WERI-Rb-1 (cell line): ENCODE measurements at places on chromosomes 1 and 21.
A peak's percentile ranks its signal among the peaks of the same experiment; 100 is the strongest.

- no peak for DNase-seq
Measured at GRCh38 chr21:32114419-32115035, 164.3 kb downstream of the MIS18A start.

- no peak for DNase-seq
Measured at GRCh38 chr21:41536827-41537103, 28.8 kb upstream of the TMPRSS2 start.

- no peak for DNase-seq
Measured at GRCh38 chr1:174008269-174008668, 13.9 kb downstream of the RC3H1 start.

DNA sequence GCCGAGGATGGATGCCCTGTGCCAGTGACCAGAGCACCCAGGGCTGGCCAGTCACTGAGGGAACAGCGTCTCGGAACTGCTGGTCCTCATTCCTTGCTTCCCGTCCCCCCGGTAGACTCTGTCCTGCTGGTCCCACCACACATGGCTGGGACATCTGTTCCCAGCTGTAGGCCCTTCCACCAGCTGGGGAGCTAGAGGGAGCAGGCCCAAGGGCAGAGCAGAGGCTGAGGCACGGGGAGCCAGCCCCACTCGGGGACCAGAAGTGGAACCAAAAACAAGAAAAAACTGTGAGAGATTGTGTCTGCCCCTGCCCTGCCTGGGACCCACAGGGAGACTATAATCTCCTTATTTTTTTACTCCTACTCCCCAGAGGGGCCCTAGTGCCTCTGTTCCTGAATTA lies 23.8 kb downstream of the ATP8B2 start:
- DNase-seq, result no peak

DNA sequence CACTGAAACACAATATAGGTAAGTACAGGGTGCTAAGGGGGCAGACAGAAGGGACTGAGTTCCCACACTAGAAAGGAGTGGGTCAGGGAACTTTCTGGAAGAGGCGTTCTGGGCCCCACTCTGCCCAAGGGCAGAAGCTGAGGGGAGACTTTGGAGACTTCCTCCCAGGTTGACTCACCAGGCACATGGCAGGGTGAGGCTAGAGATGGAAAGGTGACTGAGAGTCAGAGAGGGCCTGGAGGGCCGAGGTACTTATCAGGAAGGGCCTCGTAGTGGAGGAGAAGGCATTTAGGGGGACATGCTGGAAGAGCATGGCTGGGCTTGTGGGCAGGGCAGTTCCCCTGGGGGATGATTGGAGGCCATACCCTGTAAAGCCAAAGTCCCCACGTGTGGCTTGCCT lies 159.9 kb upstream of the JUN start:
- no peak for DNase-seq

- DNase-seq, result no peak
Measured at GRCh38 chr1:150511551-150511950, 3.6 kb downstream of the ECM1 start.

GRCh38 chr1:9368356-9368755 lies 75.7 kb downstream of the SPSB1 start:
- DNase-seq, result no peak

- DNase-seq, result no peak
Measured at GRCh38 chr1:194256010-194256409, 1069.6 kb upstream of the B3GALT2 start.

GRCh38 chr1:241462391-241462790 lies 57.2 kb downstream of the FH start:
- no peak for DNase-seq

- DNase-seq, result no peak
Measured at GRCh38 chr21:44749759-44750674, 38.6 kb upstream of the TSPEAR start.

DNA sequence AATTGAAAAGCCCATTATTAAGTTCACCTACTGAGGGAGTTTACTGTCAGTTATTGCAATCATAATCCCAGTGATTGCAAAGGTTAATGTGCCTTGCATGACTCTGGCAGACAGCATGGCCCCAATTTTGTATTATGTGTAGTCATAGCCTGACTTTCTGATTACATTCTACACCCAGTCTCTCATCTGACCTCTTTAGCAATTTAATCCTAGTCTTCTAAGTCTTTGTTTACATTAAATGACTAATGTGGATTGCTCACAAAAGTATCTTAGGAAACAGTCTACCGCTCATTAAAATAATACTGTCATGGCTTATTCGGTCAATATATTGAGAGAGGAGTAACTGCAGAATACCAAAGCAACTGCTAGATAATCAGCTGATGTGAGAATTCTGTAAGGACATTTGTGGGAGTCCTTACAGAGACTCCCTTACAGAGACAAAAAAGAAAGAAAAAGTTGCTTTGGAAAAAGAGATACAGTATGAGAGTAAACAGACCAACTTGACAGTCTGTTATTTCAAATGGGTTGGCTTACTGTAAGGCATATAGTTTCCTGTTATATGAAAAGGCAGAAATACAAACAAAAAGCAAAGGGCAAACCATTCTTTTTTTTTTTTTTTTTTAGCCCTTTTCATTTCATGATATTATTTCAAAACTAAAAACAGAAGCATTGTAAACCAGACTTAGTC lies 42.8 kb downstream of the SMG7 start:
- DNase-seq, result peak; percentile 9

- no peak for DNase-seq
Measured at GRCh38 chr1:110280804-110281203, 58.4 kb upstream of the RBM15 start.

DNA sequence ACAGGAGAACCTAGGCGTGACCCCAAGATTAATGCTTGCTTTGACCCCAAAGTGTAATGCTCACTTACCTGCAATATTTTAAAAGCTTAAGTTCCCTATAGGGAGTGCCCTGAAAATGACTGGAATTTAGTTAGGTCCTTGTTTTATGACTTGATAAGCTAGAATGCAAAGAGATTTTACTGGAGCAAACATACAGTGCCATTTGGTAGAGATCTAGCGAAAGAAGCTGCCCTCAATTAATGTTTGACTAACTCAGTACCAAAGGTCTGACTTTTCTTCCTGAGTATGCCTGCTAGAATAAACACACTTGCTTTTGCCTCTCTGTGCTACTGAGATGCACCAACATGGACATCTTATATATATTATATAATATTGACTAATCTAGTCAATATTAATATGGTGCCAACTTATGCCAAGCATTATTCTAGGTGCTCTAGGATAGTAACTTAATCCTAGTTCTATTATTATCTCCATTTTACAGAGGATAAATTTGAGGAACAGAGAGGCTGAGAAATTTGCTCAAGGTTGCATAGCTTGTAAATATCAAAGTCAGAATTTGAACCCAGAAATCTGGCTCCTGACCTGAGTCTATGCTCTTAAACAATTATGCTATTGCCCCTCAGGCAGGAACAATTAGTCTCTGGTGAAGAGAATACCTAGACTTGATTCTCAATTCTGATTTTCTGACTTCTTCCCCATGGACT lies 18.2 kb downstream of the S100A10 start:
- DNase-seq, result no peak

DNA sequence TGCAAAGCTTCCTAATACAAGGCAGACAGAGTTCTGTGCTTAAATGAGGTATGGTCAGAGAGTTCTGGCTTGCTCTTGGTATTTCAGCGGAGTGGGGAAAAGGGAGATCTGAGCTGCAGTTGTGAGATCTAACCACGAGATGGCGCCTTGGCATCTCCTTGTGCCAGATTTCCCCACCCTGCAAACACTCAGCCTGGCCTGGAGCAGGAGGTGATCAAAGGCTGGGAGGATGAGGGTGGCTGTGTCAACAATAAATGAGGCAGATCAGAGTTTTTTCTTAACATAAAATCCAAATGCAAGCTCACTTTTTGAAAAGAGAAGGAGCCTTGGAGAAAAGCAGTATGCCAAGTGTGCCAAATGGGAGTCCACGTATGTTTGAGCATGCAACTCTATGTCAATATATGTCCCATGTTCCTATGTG lies 4.1 kb upstream of the TFAP2E start:
- peak; percentile 68 for DNase-seq

- no peak for DNase-seq
Measured at GRCh38 chr1:153929426-153929825, 6.7 kb upstream of the GATAD2B start.

- no peak for DNase-seq
Measured at GRCh38 chr1:172821609-172822274, 162.8 kb downstream of the FASLG start.

- DNase-seq, result no peak
Measured at GRCh38 chr1:158685085-158685484, 1.4 kb downstream of the SPTA1 start.

DNA sequence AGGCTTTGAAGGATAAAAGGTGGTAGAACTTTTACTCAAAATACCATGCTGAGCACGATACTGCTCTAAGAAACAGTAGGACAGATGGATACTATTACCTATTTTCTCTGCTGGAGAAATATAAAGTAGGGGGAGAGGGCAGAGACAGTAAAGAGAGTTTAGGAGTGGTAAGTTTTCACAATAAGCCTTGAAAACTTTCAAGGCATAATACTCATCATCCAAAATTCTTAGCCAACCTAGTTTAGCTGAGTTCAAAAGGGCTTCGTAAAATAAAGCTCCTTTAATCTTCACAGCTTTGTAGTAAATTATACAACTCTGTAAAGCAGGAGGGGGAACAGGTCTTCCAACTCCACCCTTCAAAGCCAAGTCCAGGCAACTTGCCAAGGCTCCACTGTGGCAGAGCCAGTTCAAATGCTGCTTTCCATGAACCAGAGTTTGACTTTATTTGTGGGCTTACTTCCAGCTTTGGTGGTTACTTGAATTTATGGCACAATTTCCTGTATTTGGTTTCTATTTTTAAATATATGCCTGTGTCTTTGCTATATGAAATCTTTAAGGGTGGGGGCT lies 15.5 kb downstream of the TEX38 start:
- DNase-seq, result no peak

DNA sequence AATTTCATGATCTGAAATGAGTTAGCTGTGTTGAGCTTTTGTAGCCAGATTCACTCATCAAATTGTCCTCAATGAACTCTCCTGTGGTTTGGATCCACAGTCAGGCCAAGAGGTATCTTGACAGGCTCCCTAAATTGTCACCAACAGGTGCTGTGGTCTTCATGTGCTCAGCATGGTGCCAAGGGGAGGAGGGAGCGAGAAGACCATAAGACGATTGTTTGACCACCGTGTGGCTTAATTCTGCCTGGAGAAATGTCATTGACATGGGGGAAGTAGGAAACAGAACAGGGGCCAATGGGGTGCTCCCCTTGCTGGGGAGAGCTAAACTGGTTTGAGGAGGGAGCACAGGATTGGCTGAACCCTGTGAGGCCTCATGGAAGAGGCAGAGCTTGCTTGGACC lies 219.3 kb downstream of the KCNJ6 start:
- DNase-seq, result no peak

GRCh38 chr1:43779266-43779665 lies 71.9 kb downstream of the ST3GAL3 start:
- DNase-seq, result no peak

- peak; percentile 50 for DNase-seq
Measured at GRCh38 chr1:155051777-155052398, 772 bp downstream of the ADAM15 start.

- peak; percentile 34 for DNase-seq
Measured at GRCh38 chr1:89260042-89260441, 12.6 kb downstream of the GBP5 start.

DNA sequence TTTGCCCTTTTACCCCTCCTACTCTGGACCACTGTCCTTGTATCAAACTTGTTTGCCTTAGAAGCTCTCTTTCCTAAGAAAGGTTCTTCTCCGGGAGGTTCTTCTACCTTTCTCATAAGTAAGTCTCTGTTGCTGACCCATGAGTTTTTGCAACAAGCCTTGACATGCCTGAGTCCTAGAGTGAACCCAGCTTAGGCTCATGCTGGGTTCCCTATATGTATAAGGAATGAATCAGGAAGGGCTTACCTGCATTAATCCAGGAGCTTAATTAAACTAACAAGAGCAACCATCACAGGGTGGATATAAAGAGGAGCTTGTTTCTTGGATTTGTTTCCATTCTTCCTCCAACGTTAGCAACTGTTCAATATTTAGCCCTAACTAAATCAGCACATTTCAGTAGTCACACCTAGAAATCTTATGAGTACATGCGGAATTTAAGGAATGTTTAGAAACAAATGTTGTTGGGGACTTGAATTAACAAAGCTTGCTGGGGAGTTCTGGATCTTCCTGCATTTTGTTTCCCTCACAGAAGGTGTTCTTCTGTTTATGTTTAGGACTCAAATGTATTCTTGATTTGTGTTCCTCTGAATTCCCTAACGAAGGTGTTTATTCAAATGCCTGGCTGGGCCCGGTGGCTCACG lies 64.3 kb upstream of the RAB3GAP2 start:
- peak; percentile 85 for DNase-seq

GRCh38 chr1:159436469-159436868 lies 3.1 kb upstream of the OR10J1 start:
- DNase-seq, result no peak

DNA sequence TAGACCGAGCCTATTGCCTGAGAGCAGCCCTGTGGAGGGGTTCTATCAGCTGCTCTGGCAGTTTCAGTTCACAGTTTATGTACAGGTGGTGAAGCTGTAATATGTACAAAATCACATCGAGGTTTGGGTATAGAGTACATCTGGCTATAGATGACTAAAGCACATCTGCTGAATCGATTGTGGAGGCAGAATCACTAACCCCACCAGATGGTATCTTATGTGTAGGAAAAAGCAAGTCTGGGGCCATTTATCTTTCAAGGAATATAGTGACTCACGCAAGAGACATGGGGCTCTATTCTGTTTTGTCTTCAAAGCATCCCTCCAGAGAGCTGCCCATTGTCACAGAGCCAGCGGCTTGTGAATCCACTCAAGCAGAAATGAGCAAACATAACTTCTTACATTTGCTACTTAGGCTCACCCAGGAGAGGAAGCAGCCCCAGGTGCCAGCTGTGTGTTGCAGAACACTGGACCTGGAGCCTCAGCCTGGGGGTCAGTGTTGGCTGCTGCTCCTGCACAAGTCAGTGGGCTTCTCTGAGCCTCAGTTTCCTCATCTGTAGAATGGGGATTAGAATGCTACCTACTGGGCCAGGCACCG lies 21.3 kb downstream of the MIIP start:
- DNase-seq, result no peak

DNA sequence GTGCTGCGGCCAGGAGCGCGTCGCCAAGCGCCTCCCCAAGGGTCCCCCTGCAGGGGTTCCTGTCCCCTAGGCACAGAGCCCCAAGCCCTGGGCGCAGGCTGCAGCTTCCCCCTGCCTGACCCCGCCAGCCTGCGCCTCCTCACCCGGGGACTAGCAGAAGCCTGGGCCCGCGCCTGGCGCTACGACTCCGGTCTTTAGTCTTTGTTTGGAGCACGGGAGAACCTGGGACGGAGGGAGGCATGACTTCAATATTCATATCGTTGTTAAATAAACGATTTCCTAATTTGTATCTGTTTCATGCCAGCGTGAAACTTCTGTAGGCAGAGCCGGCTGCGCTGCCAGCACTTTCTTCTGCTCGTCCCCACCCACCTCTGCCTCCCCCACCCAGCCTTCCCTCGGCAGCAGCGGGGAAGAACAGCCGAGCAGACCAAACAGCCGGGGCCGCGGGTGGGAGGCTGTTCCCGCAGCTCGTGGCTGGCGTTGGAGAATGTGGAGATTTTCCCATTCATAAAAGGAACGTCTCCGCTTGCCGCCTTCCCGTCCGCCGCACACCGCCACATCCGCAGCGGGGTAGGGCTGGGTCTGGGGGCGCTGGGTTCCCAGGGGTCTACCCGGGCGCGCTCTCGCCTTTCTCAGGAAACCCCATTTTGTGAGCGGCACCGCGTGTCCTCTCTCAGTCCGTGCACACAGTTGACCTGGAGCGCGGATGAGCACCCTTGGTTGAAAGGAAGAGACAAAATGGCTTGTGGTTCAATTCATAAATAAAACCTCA lies 777 bp upstream of the TRIM67 start:
- no peak for DNase-seq
